Stimulated activated naive CD4-positive, alpha-beta T cell (primary cell): ENCODE measurements at places on chromosomes 13 and 19.

DNA sequence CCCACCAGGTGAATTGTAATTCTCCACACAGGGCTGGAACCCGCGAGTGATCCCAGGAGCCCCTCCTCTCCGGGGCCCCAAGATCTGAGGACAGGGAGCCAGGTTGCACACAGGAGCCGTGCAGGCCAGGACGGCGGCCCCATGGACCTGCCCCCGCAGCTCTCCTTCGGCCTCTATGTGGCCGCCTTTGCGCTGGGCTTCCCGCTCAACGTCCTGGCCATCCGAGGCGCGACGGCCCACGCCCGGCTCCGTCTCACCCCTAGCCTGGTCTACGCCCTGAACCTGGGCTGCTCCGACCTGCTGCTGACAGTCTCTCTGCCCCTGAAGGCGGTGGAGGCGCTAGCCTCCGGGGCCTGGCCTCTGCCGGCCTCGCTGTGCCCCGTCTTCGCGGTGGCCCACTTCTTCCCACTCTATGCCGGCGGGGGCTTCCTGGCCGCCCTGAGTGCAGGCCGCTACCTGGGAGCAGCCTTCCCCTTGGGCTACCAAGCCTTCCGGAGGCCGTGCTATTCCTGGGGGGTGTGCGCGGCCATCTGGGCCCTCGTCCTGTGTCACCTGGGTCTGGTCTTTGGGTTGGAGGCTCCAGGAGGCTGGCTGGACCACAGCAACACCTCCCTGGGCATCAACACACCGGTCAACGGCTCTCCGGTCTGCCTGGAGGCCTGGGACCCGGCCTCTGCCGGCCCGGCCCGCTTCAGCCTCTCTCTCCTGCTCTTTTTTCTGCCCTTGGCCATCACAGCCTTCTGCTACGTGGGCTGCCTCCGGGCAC, 3.9 kb downstream of the FFAR1 start:
- no peak for DNase-seq

DNA sequence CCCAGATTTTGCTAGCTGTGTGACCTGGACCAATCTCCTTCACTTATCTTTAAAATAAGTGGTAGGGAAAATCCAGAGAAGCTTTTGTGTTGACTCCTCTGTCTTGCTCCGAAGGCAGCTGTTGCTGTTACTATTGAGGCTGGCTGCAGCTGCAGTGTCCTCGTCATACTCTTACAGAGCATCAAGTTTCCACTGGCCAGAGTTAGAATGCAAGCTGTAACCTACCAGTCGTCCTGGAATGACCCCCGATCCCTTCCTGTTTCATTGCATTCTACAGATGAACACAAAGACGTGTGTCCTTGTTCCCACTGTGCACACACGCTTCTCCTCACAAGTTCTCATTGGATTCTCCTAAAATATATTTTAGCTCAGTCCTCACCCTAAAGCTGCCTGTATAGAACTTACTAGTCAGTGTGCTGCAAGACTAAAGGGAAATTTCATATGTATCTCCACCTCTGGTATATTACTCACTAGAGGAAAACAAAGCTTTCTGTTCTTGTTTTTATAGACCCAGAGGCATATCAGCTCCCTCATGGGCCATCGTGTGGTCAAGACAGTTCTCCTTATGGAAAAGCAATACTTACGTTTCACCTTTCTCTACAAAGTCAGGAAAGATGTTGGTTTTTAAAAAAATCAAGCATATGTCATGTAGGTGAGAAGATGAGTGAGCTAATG, 589.8 kb downstream of the LMO7 start:
- no peak for DNase-seq

GRCh38 chr13:33740134-33740538, 77.8 kb upstream of the RFC3 start:
- DNase-seq = no peak

- DNase-seq = no peak
Measured at GRCh38 chr19:19866611-19867248, 1.0 kb downstream of the ZNF253 start.

GRCh38 chr13:73065665-73066340, 7.0 kb downstream of the KLF5 start:
- DNase-seq = no peak

GRCh38 chr19:37172368-37173366, at the start of gene ZNF585A:
Gene ZNF585A (minus strand): TSS chr19:37172695. CDS start chr19:37169910, 2,785 bp downstream.
- peak; percentile 84 for DNase-seq
